Fibroblast of upper back skin (primary cell): ENCODE measurements at places on chromosomes 12 and 14.

GRCh38 chr14:37673439-37673838 lies 78.0 kb downstream of the TTC6 start:
- DNase-seq: no peak

DNA sequence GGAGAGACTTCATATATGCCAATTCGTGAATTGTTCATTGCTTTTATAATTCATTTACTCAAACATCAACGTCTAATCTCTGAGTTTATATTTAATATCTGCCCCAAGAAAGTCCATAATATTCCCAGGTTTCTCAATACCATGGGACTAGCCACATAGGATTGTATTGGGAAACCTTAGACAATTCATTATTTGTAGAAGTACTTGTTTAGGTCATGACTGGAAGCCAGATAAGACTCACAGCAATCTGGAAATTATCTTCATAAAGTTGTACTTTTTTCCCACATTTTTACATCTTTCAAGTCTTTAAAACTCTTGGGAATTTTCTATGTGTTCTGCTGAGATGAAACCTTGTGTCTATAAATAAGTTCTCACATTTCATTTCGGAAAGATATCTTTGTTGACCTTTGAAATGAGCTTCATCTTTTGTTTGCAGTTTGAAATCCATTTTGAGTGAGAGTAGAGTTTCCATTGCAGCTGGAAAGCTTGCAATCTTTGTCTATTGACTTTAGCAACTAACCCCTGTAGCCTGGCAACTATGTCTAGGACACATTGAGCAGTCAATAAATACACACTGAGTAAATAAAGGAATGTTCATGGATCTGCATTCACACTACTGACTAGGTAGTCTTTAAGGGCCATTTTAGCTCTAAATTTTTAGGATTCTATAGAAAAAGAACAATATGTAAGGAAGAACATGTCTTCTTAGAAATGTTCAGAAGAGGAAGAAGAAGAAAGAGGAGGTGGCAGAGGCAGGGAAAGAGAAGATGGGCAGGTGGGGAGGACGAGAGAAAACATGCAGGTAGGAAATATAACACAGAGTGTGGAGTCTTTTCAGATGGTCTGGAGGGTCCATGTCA lies 154.4 kb downstream of the LRIG3 start:
- no peak for DNase-seq

DNA sequence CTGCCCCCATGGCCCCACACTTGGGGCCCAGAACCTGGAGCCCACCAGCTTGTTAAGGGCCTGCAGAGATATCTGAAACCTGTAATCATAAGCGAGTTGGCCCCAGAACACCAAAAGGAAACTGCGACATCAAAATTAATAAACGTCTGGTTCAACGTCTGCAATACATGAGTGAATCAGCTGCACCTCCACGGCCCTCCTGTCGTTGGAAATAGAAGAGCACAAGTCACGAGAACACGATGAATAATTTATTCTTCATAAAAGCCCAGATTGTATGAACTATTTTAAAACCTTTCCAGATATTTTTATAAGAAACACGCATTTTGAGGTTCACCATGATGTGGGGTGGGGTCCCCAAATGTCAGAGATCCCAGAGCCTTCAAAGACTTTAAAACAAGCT lies 9.7 kb upstream of the CMKLR1 start:
- DNase-seq: no peak

DNA sequence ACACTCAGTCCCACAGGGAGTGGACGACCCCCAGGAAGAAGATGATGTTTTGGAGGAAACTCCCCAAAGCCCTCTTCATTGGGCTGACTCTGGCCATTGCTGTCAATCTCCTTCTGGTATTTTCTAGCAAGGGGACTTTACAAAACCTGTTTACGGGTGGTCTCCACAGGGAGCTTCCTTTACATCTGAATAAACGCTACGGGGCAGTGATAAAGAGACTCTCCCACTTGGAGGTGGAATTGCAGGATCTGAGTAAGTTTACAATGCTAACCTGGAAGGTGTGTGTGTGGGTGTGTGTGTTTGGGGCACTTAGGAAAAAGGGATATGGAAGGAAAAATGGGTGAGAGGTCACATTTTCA lies 416 bp downstream of the GALNT8 start:
- DNase-seq: no peak

GRCh38 chr12:116217045-116217735 lies 60.3 kb downstream of the MED13L start:
- peak; percentile 21 for DNase-seq

DNA sequence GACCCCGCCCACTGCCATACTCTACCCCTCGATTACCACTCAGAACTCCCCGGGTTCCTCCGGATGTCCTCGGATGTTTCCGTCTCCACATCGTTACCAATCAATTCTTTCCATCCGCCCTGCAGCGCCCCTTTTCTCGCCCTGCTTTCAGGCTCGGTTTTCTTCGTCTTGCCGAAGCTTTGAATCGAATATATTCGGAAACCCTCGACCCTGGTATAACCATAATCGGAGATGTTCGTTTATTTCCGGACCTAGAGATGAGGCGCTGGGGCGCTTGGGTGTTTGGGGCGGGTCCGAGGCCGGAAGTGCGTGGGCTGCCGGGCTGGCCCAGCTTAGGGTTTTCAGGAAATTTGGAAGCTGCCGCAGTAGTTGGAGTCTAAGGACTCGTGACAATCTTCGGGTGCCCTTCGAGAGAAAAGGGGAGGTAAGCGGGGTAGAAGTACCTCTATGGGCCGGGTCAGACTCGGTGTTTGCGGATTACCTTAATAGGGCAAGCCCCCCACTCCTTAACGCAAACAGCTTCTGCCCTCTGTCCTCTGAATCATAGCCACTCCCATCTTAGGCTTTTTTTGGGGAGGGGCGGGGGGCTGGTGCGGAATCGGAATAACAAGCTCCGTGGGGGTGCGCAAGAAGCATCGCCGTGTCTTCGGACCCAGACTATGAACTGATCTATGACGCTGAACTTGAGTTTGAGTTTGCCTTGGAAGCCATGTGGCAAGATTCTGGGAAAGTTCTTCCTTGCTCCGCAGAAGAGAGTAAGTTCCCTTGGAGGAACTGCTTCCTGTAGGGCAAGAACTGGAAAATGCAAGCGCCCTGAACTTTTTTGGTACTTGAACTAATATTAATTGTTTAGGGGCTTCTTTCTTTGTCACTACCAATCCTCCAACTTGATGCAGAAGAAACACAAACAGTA lies at the start of gene C14orf119:
Gene C14orf119 (plus strand): TSS at position 310 of the 913 bp plus-strand sequence. CDS start 2,154 bp downstream, outside the sequence.
- DNase-seq: peak; percentile 100

- peak; percentile 55 for DNase-seq
Observed at GRCh38 chr14:50318031-50318626, 6.0 kb downstream of the DMAC2L start.

DNA sequence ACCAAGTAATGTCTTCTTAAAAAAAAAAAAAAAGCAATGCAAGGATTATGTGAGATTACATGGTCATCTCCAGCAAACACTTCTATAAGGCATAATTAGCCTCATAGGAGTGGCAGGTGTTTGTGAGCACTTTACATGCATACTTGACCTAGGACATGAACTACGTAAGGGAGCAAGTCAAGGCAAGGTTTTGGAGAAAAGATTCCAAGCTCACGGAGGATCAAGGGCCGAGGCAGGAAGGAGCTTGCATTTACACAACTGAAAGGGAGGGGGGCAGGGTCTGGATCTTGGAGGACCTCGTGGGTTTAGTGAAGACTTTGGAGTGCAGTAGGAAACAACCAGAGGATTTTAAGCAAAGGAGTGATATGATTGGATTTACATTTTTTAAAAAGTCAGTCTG lies 112.5 kb downstream of the CCER1 start:
- no peak for DNase-seq

DNA sequence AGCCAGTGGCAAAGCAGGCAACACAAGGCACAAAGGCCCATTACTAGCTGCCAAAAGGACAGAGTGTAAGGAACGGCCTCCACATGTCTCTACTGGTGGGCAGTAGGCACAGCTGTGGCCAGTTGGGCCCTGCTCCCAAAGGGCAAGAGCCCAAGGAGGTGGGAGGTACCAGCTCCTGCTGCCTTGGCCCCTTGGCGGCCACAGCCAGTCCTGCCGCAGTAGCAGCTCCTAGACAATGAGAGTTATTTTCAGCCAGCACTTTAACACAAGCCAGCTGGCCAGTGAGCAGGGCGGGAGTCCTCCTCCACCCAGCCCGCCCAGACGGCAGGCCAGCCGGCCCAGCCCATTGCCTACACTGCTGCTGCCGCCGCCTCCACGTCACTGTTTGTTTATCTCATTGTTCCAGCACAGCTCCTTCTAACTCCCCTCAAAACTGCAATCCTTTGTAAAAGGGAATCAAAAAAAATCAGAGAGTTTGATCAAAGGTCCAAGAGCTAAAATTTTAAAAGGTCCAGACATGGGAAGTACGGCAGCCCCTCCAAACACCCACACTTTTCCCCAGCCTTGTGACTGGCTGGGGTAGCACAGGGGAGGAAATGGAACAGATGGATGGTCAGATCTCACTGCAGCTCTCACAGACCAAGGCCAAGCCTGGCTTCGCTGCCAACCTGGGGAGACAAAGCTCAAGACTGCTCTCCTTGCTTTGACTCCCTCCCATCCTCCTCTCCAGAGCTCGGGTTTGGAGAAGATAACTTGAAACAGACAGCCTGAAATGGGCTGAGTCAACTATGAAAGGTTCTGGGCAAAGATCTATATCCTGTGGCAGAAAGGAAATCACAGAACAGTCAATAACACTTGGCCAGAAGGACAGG lies 33.5 kb downstream of the FMNL3 start:
- DNase-seq: peak; percentile 94

- no peak for DNase-seq
Observed at GRCh38 chr12:46269429-46270241, 792 bp upstream of the SLC38A1 start.

DNA sequence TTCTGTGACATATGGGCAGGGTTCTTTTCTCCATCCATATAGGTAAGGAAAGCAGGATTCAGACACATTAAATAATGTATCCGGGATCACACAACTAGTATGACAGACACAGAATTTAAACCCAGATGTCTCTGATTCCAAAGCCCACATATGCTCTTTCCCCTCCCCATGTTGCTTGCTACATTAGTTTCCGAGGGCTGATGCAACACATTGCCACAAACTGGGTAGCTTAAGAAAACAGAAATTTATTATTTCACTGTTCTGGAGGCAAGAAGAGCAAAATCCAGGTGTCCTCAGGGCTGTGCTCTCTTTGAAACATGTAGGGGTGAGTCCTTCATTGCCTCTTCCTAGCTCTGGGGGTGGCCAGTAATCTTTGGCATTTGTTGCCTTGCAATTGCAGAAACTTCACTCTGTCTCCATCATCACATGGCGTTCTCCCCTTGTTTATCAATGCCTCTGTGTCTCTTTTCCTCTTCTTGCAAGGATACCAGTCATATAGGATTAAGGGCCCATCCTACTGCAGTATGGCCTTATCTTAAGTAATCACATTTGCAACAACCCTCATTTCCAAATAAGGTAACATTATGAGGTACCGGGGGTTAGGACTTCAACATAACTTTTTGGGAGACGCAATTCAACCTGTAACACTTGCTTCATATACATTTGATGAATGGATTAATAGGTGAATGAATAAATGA lies 83.0 kb upstream of the CCND2 start:
- peak; percentile 46 for DNase-seq
